ENCODE measurements at places on chromosomes 4 and X.
A peak's percentile ranks its signal among the peaks of the same experiment; 100 is the strongest.

GRCh38 chr4:9944431-9945425, 76.6 kb downstream of the SLC2A9 start:
- peak; percentile 43 for DNase-seq

- peak; percentile 1 for DNase-seq
These were observed 34.6 kb upstream of the DCAF8L2 start for GRCh38 chrX:27555514-27555913.

GRCh38 chr4:119632216-119632615, 3.6 kb upstream of the PDE5A start:
- peak; percentile 82 for DNase-seq

DNA sequence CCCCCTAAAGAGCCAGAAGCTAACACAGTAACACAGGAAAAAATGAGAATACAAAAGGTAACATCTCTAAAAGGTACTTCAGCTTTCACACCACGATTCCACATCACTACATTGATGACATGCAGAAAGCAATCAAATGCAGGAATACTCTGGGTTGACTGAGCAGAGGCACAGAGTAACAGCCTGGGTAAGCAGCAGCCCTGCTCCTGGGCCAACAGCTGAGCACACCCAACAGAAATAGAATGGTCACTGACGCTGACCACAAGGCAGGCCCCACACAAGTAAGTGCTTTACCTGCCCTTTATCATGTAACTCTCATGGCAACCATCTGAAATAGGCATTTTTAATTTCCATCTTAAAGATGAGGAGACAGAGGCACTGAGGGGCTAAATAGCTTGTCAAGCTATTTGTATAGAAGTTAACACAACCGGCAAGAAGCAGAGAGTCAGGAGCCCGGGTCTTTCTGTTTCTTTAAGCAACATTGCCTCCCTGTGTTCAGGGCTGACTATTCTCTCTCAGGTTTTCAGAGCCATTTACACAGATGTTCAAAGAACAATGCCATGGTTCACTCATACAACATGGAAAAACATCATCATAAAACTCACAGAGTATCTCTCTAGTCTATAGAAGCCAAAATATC, 168.9 kb downstream of the ZNF674 start:
- peak; percentile 75 for DNase-seq

DNA sequence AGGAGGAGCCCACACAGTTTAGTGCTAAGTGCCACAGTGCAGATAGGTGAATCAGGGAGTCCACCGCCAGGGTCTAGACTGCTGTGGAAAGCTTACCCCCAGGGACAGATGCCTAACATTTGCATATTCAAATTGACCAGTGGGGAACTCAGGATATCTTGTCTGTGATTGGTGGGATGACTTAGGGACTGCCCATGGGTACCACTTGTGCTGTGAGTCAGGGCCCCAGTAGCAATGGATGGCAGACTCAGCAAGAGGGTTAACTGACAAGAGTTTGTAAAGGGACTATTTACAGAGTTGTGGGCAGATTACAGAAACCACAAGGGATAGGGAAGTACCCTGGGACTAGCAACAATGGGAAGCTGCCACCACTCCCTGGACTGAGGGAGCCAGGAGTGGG, 282.1 kb downstream of the BCOR start:
- no peak for DNase-seq

DNA sequence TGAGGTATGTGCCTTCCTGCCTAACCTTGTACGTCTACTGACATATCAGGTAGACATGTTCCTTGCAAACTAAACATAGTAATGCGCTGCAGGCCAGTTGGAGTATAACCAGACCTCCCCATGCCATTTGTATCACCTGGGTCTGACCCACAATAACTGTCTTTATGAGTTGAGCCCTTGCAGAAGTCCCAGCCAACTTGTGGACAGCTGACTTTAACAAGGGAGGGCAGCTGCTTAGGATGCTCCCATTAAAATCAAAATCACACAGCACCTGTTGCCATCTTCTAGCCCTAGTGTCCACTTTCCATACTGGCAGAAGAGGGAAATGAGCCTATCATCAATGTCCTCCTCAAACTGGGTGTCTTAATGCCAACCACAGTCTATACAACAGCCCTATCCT, 41.6 kb downstream of the KANTR start:
- DNase-seq, result no peak

DNA sequence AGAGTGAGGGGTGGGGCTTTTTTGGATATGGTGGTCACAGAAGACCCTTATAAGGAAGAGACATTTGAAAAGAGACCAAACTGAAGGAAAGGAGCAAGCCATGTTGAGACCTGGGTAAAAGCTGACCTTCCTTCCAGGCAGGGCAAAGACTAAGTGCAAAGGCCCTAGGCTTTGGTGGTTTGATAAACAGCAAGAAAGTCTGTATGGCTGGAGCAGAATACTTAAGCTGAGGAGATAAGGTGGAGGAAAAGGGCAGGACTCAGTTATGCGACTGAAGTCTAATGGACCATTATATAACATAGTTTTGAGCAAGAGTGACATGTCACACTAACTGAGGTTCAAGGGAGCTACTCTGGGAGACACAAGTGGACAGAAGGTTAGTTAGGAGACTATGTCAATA, 20.0 kb downstream of the SH3RF1 start:
- no peak for DNase-seq

GRCh38 chrX:8847360-8847759, 46.2 kb upstream of the FAM9A start:
- peak; percentile 18 for DNase-seq

- peak; percentile 69 for DNase-seq
These were observed 15.2 kb upstream of the ANXA10 start for GRCh38 chr4:168076989-168077725.

DNA sequence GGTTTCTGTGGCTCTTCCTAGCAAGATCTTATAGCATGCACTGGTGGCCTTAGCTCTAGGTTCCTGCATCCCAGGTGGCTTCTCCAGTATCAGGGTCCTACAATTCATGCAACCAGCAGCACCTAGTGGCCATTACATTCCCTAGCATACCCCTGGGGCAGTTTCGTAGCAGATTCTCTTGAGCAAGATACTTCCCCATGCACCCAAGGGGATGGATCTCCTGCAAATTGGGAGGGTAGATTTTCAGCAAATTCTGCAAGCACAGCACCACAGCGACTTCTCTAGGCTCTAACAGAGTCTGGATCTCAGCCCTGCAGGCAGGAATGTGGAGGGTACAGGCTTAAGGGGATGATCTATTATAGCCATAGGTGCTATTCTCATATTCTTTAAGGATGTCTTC, 13.1 kb upstream of the SLC9B1 start:
- DNase-seq, result peak; percentile 36

DNA sequence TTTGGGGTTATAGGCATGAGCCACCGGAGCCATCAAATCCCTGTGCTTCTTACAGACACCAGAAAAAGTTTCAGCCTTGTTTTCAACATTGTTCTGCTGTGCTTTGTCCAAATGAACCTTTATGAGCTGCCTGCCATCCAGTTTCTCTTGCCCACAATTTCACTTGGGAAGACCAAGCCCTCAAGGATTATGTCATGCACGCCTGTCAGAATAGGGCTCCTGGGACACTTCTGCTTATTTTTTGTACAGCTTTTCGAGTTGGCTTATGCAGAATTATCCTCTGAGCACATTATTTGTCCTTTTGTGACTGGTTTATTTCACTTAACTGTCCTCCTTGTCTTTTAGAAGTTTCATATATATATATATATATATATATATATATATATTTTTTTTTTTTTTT, 16.2 kb downstream of the UBE2K start:
- DNase-seq, result peak; percentile 36

- DNase-seq, result no peak
These were observed 29.7 kb downstream of the PDHA1 start for GRCh38 chrX:19373351-19373891.

DNA sequence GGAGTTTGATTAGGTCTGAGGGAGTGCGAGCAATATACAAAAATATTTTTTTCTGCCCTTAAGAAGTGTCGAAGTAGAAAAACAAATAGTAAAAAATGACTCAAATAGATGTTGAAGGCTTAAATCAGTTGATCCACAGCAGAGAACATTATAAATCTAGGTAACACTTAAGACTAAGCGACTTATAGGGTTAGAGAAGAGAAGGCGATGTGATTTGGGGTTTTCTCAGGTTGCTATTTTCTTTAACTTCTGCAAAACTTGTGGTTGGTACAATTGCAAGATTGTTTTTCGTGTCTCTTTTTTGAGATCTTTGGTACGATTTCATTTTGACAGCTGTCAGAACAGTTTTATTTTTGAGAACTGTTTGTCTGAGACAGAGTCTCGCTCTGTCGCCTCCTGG, 1479.5 kb downstream of the PCDH7 start:
- no peak for DNase-seq

GRCh38 chrX:24014388-24015018, 12.5 kb downstream of the KLHL15 start:
- DNase-seq, result peak; percentile 12
